ENCODE measurements at places on chromosomes 1 and 21.

DNA sequence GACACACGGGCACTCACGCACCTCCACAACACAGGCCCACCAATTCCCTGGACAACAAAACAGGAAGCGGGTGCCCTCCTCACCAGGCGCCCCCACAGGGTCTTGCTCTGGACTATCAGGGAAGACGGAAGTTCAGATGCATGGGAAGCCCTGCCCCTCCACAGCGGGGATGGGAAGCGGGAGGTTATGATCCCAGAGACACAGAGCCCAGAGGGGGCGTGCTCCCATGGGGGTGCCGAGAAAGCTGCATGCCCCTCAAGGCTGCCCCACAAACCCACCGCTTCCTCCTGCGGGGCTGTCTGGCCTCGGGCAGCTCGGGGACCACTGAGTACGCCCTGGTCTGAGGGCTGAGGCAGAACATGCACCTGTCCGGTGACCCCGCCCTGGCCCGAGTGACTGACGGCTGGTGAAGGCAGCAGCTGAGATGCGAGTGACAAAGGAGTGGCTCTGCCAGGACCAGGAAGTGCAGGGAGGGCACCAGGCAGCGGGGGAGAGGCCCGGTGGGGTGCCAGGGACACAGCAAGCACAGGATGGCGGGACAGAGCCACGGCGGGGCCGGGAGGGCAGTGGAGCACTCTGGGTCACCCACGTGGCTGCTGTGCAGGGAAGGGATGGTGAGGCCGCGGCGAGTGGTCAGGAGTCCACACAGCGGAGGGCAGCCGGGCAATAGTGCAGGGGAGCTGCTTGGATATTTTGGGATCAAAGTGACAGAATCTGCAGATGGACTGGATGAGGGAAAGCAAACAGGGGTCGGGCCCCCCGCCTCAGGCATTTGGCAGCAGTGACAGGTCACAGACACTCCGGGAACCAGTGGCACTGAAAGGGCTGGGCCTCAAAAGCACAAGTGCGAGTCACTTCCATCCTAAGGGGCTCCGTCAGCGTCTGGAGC is 18.6 kb downstream of the NADK start:
- no peak for DNase-seq

DNA sequence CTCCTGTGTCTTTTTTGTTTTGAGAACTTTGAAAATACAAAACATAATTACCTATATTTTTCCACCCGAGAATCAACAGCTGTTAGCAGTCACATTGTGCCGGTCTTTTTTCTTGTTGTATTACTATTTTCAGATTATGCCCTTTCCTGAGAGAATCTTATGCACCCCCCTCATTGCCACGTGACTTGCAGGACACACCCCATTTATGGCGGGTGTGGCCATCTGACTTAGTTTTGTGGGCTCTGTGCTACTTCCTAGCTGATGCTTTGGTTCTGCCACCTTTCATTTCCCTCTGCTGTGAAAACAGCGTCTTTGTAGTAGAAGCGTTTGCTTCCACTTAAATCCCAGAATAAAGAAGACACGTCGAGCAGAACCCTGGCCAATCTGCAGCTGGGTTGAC is 82.8 kb upstream of the SOX13 start:
- DNase-seq: peak; percentile 13

DNA sequence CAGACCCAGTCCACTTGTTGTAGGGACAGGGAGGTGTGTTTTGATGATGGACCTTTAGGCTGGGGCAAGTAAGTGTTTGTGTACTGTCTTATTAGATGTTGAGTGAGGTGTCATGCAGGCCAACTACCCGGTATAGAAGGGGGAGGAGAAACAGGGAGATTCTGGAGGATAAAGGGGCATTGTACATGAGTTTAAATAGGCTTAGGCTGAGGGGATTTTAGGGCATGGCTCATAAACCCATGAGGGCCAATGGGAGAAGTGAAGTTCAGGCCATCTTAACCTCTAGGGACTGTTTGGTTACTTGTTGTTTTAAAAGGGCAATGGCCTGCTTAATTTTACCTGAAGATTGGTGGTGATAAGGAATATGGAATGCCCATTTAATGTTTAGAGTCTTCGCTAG is 38.2 kb upstream of the PLA2G5 start:
- DNase-seq: no peak

GRCh38 chr1:18540136-18540765 is 59.5 kb downstream of the KLHDC7A start:
- no peak for DNase-seq

GRCh38 chr1:18015719-18016118 is 91.9 kb upstream of the IGSF21 start:
- no peak for DNase-seq

DNA sequence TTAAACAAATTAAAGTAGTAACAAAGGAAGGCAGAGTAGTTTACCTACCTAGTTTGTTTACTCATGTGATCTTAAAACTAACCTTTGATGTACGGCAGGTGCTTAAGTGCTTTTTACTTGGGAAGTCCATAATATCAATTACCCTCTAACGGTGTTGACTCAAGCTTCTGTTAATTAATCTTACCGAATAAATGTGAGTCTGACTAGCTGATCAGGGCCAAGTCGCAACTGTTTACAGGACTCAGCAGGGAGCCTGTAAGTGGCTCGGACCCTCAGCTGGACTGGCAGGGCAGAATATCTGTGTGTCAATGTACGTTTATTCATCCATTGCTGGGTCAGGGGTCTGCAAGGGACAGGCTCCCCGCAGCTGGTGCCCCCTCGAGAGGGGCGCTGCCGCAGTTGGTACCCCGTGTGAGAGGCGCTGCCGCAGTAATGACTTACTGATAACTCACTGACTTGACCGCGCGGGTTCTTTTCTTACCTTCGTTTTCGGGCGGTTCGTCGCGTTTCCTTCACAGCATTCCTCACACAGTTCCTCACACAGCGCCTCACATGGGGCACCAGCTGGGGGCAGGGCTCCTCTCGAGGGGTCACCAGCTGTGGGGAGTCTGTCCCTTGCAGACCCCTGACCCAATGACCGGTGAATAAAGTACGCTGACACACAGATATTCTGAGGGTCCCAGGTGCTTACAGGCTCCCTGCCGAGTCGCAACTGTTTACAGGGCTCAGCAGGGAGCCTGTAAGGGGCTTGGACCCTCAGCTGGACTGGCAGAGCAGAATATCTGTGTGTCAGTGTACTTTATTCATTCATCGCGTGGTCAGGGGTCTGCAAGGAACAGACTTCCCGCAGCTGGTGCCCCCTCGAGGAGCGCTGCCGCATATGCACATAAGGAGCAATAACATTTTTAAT is 3.0 kb downstream of the FMO1 start:
- DNase-seq: peak; percentile 3

DNA sequence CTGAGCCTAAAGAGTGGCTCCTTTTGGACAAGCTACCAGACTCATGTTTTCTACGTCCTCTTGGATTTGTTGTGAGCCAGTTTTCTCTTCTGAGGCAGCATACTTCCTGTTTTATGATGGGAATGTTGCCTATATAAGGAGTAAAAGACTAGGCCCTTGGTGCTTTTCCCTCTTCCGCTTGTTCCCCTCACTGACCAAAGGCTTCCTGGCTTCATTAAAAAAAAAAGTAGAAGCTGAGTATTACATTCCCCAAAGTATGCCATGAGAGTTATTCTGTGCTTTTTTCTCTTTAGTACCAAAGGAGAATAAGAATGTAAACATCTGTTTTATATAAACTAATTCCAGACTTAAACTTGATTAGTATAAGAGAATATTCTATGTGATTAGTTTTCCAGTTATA is 6.5 kb upstream of the HMCN1 start:
- DNase-seq: no peak

GRCh38 chr1:18360251-18360650 is 120.5 kb upstream of the KLHDC7A start:
- DNase-seq: no peak

GRCh38 chr1:213331631-213332175 is 280.7 kb downstream of the RPS6KC1 start:
- DNase-seq: no peak

- DNase-seq: no peak
These were observed 23.4 kb downstream of the CACNA1E start for GRCh38 chr1:181506563-181507353.

GRCh38 chr1:15758343-15758931 is at the start of gene FBLIM1:
FBLIM1 (plus strand) TSS chr1:15758795; CDS start chr1:15764984, 6,189 bp downstream.
- DNase-seq: no peak

- DNase-seq: peak; percentile 33
These were observed 91.6 kb downstream of the LRRC8C start for GRCh38 chr1:89724369-89725010.

DNA sequence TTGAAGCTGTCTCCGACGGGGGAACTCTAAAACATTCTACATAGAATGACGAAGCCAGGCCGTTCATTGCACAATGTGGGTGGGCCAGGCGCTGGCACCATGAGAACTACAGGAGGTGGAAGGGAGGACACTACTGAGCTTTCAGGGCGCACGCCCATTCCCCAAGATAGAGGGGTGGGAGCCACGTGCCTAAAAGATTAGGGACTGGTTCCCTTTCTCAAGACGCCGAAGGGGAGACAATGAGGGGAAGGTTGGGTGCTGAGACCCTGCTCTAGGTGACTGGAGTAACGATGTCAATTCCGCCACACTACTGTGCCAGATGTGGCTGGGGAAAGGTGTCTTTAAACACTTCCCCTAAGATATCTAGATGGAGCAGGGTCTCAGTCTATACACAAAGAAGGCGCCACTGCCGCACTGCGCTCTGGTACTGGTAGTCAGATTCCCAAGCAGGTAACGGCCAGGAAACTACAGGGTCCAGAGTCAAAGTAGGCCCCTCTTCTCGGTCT is 782 bp downstream of the CSDE1 start:
- DNase-seq: no peak

GRCh38 chr1:35539073-35539823 is 18.0 kb downstream of the KIAA0319L start:
- peak; percentile 53 for DNase-seq

- DNase-seq: no peak
These were observed 37.3 kb downstream of the OBSCN start for GRCh38 chr1:228245111-228245510.

GRCh38 chr21:44374601-44375280 is 21.3 kb downstream of the TRPM2 start:
- no peak for DNase-seq

GRCh38 chr1:191970116-191970515 is 188.1 kb upstream of the RGS18 start:
- no peak for DNase-seq

DNA sequence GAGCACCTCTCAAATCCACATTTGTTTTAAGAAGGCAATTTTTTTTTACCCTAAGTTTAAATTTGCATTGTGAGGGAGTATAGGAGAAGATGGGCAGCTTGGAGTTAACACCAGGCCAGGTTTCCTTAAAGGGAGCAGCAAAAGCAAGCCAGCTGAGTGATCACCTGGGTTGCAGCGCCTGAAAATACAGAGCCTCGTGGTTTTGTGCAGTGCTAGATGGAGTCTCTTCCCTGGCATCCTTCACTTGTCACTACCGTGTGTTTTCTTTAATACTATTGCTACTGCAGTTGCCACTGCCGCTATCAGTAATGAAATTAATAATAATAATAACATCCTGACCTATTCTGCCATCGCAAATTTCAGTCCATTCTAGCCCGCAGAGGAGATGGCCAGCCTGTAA is 35.2 kb upstream of the VAV3 start:
- DNase-seq: no peak

DNA sequence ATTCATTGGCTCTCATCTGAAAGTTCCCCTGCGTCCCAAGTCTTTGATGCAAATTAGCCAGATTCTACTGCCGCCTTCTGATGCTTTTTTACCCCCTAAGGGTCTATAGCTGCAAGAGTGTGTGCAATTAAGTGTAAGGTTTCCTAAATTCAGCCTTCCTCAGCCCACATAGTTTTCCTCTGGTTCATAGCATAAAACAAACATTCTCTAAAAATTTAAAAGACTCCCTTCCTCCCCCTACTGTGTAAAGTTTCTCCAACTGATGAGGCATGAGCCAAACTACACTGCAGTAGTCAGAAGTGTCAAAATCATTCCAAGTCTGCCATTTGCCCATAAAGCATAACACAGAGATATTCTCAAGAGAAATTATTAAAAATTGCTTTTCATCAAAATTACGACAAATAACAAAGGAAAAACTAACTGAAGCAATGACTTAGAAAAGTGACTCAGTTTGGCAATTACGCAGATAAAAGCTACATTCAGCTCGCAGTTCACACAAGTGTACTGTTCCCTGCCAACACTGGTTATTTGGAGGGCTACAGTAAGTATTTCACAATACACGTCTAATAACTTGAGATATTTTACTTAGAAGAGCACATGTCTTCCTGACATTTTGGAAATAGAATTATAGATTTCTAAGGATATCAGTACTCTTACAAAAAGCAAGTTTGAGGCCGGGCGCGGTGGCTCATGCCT is 15.4 kb downstream of the KCNH1 start:
- no peak for DNase-seq

GRCh38 chr1:169427081-169427641 is at the start of gene CCDC181:
CCDC181 (minus strand) TSS chr1:169427474; CDS start chr1:169424927, 2,547 bp downstream.
- peak; percentile 66 for DNase-seq

DNA sequence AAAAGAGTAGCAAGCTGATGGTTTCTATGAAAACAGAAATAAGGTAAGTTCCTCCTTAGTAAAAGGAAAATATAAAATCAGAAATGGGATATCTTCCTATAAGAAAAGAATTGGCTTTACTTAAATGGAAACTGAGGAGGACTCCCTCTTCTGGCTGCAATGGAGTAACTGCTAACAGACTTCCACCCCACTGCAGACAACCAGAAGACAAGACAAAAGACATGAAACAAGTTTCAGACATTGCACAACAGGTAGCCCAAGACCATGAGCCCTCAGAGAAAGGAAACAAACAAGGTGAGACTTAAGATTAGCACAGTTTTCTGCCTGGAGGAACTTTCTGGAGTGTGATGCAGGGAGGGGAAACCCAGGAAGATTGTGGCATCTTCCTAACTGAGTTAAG is 17.0 kb upstream of the OLFML2B start:
- DNase-seq: peak; percentile 3

DNA sequence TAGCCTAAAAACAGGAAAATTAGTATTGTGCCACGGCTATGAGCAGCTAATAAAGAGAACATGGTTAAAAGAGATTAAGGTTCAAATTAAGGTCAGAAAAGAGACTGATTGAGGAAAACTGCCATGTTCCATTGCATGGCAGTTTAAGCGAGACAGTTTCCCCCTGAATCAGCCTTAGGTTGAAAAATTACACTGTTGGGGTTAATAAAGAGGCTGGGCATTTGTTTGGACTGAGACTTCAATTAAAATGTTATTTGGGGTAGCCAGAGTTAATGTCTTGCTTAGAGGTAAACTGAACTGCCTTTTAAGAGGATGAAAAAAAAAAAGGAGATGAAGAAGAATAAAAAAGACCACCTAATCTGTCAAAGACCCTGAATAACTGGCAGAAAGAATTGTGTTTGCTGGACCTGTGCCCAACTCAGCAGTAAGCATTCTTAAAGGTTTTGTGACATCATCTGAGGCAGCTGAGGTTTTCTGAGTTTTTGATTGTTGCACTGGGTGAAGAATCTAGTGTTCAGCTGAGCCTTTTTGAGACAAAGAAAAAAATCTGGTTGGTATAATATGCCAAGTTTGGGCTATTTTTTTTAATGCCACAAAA is 17.7 kb upstream of the PROX1 start:
- no peak for DNase-seq

All from CD4-positive, alpha-beta T cell treated with Interleukin-10 for 1 hour (primary cell).